Left ventricle myocardium inferior (tissue), 1 donor: ENCODE measurements at places on chromosomes 11 and 22.

GRCh38 chr11:110003426-110003825 is 89.8 kb upstream of the ZC3H12C start:
- no peak for DNase-seq

DNA sequence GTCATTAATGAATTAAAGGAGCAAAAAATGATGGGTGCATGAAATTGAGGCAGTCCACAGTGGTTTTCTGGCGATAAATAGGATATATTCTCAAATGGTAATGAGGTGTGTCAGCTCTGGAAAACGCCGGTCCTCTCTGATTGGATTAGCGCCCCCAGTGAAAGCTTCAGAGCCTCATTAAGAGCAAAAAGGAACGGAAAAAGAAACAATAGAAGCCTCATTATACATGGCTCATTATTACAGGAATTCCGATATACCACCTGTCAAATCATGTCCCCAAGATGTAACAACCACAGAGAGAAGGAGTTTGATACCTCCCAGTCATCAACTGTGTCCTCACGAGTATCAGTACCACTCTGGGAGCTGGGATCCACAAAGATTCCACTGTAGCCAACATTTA is 175.7 kb upstream of the PITPNB start:
- DNase-seq = no peak

- peak; percentile 29 for DNase-seq
Observed at GRCh38 chr11:117717485-117718314, 79.3 kb downstream of the DSCAML1 start.

GRCh38 chr11:108947654-108948570 is 283.0 kb downstream of the DDX10 start:
- DNase-seq = no peak

- no peak for DNase-seq
Observed at GRCh38 chr11:111376181-111376871, 2.7 kb downstream of the POU2AF1 start.

- peak; percentile 72 for DNase-seq
Observed at GRCh38 chr11:65870706-65871681, 1.6 kb downstream of the EFEMP2 start.

- DNase-seq = no peak
Observed at GRCh38 chr22:24901448-24901847, 45.0 kb downstream of the LHFPL7 start.

- peak; percentile 15 for DNase-seq
Observed at GRCh38 chr11:69949327-69949726, 128.8 kb upstream of the ANO1 start.

- no peak for DNase-seq
Observed at GRCh38 chr11:14676068-14676467, 32.5 kb downstream of the PDE3B start.

GRCh38 chr11:13772223-13773046 is 104.0 kb downstream of the FAR1 start:
- DNase-seq = no peak

- DNase-seq = no peak
Observed at GRCh38 chr11:32386770-32387377, 48.5 kb downstream of the WT1 start.

- no peak for DNase-seq
Observed at GRCh38 chr22:46001046-46001425, 24.1 kb upstream of the WNT7B start.

- peak; percentile 51 for DNase-seq
Observed at GRCh38 chr22:42366806-42367581, 65.2 kb downstream of the NFAM1 start.

GRCh38 chr11:14424096-14424495 is 65.1 kb upstream of the RRAS2 start:
- no peak for DNase-seq

DNA sequence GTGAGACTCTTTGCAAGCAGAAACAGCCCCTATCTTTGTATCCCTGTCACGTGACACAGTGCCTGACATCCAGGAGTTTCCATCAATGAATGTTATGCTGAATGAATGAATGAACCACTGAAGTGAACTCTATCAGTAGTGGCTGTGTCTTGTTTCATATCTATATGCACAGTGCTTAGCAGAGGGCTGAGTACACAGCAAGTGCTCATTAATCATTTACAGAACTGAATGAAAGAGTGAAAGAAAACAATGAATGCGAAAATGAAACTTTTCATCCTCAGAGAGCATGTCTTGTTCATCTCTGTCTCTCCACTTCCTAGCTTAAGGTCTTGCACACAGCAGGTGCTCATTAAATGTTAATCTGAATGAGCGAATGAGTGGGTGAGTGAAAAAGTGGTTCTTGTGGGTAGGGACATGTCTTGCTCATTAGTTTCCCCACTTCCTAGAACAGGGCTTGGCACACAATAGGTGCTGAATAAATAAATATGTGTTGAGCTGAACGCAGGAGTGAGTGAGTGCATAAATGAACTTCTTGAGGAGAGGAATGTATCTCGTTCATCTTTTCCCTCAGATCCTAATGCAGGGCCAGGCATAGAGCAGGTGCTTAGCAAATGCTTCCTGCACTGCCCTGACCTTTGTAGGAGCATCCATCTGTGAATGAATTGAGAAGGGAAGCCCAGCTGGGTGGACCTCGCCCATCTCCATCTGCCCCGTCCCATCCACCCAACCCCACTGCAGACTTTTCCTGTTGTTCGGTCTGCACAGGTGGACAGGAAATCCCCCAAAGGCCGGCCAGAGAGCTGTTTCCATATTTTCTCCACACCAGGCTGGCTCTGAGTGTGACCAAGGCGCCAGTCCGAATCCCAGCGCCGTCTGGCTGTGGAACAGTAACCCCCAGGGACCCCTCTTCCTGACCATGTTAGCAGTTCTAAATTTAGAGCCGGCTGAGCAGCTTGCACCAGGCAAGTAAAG is 113.4 kb upstream of the CRYBB3 start:
- DNase-seq = peak; percentile 55

- no peak for DNase-seq
Observed at GRCh38 chr22:41801886-41802285, 1.4 kb downstream of the CCDC134 start.

GRCh38 chr11:10490032-10490397 is 35.0 kb downstream of the AMPD3 start:
- DNase-seq = no peak

GRCh38 chr11:72040491-72041363 is 39.6 kb downstream of the NUMA1 start:
- DNase-seq = peak; percentile 97

- peak; percentile 68 for DNase-seq
Observed at GRCh38 chr11:75706260-75706729, 11.3 kb upstream of the MOGAT2 start.
